Panc1 (cell line): ENCODE measurements at places on chromosomes 16 and 17. TPM values are rescaled to one million over a fixed set of nuclear protein-coding genes. Genes with fewer than 3 reads are reported as not detected.

- DNase-seq, result no peak
These were observed 37.4 kb upstream of the CCL1 start for GRCh38 chr17:34400301-34400931.

DNA sequence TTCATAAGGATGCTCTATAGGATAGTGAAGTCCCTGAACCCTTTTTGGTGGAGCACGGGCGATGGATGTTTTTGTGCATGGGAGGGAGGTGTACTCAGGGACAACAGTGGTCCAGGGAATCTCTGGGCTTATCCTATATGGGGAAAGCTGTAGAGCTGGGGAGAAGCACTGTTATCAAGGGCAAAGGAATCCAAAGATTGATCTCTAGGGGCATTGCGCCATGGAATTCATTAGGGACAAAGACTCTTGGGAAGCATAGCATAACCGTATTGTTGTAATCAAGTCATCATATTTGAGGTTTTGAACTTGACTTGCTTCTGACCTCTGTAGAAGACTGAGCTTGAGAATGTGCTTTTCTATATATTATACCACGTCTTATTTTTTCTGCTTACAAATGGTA is 172.9 kb upstream of the ZFHX3 start:
- no peak for DNase-seq

GRCh38 chr17:3529817-3530741 is 27.5 kb downstream of the TRPV3 start:
- DNase-seq, result no peak

The MRPL12 gene
- 157 TPM for total RNA-seq

DNA sequence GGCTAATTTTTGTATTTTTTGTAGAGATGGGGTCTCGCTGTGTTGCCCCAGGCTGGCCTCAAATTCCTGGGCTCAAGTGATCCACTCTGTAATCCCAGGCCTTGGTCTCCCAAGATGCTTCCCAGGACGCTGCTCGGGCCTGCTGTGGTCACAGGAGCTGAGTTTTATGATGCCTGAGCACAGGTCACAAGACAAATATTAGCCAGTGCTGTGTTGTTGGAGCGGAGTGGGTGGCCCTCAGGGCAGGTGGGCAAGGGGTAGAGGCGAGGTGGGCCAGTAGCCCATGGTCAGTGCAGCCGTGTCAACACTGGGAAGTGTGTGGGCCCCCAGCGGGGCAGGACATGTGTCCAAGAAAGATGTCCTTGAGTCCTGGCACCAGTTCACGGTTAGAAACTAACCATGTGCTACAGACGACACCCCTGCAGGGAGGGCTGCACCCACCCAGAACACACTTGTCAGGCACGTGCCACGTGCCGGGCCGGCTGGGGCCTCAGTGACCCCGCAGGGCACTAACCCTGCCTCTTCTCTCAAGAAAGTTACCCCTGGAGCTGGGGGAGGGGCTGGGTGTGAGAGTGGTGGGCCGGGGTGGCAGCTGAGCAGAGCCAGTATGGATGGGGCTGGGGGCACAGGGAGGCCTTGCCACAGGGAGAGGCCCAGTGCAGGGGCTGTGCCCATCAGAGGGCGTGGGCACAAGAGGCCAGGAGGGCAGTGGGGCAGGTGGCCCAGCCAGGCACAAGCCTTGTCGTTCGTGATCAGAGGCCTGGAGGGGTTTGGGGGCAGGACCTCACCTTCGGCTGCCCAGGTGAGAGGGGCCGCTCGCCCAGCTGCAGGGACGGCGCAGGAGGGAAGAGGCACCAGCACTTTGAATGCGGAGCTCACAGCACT is 103.1 kb upstream of the CHMP6 start:
- DNase-seq, result no peak

The TNFRSF17 gene
- total RNA-seq, result not detected

DNA sequence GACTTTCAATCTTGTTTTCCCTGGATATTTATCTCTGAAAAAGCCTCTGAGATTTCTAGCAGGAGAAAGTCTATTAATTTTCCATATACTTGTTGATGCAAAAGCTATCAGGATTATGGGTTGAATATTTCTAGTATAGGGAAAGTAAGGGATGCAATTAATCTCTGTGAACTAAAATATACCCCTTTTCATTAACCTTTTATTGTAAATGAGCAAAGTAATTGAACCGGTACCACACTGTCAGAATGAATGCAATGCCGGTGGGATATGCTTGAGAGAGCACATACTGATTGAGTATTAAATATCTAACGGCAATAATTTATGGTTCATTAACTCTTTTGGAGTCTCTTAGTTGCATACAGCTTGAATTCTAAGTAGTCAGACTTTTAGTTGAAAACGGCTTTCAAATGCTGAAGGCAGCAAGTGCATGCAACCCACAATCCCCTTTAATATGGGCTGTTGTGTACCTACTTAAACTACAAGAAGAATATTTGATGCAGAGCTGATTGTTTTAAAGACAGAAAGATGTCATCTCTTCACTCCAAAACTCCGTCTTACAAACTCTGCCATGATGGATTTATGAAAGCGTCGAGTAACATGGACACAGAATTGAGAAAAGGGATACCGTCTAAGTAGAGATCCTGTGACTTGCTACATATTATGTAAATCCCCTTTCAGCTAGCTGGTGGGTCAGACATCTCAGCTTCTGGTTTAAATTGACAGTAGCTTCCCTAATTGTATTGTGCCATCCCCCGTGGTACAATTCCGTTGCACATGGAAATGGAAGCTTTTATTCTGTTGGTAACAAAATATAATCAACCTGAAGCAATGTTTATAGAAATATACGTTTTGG is 141.3 kb upstream of the CDH8 start:
- no peak for DNase-seq

- DNase-seq, result no peak
These were observed 9.4 kb downstream of the CCDC182 start for GRCh38 chr17:57735707-57736106.

- DNase-seq, result no peak
These were observed 18.5 kb downstream of the WDR45B start for GRCh38 chr17:82629748-82630147.

DNA sequence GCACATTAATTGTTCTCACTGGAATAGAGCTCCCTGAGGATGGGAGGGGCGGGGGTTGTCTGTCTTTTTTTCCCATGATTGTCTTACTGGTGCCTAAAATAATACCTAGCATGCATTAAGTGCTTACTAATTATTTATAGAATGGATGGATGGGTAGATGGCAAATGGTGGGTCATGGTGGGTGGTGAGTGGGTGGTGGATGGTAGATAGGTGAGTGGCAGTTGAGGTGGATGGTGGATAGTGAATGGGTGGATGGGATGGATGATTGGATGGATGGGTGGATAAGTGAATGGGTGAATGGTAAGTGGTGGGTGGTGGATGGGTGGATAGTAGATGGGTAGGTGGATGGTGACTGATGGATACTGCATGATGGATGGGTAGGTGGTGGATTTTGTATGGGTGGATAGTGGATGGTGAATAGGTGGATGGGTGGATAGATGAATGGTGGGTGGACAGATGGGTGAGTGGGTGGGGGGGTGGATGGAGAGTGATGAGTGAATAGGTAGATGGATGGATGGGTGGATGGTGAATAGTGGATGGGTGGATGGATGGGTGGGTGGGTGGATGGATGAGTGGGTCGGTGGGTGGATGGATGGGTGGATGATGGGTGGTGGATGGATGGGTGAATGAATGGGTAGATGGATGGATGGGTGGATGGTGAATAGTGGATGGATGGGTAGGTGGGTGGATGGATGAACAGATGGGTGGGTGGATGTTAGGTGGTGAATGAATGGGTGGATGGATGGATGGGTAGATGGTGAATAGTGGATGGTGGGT is 51.6 kb downstream of the RBFOX3 start:
- no peak for DNase-seq

The TEX19 gene
- total RNA-seq, result 0.21 TPM

- no peak for DNase-seq
These were observed 160.3 kb upstream of the TBX2 start for GRCh38 chr17:61239327-61239726.

- no peak for DNase-seq
These were observed 74.9 kb upstream of the BCAR1 start for GRCh38 chr16:75326333-75326732.

GRCh38 chr16:85863384-85863774 is 35.6 kb upstream of the IRF8 start:
- DNase-seq, result no peak

- no peak for DNase-seq
These were observed 25.0 kb downstream of the RAB11FIP4 start for GRCh38 chr17:31416503-31416923.

GRCh38 chr17:28505986-28506665 is at the start of gene FOXN1:
Gene FOXN1, plus strand, starts transcription at chr17:28506348. Its CDS starts 17,622 bp downstream, at chr17:28523970.
- DNase-seq, result no peak

The PRAC2 gene
- not detected for total RNA-seq

The RRAD gene
- 4.3 TPM for total RNA-seq

- DNase-seq, result no peak
These were observed 15.0 kb upstream of the RGS9 start for GRCh38 chr17:65121916-65122806.

The KRT33A gene
- not detected for total RNA-seq

DNA sequence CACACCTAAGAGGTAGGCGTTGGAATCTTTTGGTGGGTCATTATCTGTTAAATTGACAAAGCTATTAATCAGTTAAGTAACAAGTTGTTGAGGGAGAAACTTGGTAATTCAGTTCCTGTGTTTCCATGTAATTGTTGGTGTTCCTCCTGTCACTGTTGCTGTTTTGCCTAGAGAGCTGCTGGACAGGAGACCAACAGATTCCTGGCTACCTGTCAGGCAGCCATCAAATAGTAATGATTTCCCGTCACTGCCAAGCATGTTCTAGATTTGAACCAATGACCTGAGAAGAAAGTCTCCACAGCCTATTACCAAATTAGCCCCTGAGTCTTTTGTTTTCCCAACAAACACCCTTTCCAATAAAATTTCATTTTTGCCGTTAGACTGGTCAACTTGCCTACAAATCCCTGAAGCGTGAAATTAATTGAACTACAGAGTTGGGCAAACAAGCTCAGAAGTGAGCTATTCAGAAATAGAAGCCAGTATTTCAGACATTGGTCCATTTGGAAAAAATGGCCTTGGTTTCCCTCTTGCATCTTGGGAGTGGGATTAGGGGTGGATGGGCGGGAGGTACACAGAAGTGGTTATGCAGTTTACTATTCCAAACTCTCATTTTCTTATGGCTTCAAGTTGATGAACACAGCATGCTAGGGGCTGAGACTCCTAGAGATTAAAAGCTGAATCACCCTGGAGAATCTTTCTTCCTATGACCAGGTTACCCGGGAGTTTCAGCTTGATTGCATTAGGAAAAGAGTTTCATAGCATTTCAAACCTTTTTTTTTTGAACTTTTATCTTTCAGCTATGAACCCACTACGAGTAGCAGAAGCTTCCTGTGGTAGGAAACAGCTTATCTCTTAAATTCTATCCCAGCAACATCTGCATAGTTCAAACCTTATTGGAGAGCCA is 262.8 kb upstream of the MAF start:
- no peak for DNase-seq

The CYB5D1 gene
- 8.6 TPM for total RNA-seq

DNA sequence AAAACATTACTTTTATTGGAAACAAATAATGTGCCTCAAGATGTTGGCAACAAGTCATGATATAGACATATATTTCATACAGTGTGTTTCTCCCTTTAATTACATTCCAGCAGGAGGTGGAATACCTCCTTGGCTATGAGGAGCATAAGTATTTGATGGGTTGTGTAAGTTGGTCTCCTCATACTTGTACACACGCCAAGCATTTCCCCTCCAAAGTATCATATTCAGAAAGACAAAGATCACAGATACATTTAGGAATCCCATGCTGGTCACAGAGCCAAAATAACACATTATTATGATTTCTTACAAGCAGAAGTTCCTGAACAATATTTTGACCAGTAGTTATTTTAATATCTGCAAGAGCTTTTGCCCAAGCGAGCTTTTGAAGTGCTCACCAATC is 57.8 kb downstream of the WSB1 start:
- no peak for DNase-seq

The PDILT gene
- total RNA-seq, result not detected

- no peak for DNase-seq
These were observed 19.4 kb downstream of the GNGT2 start for GRCh38 chr17:49190932-49191331.

- DNase-seq, result no peak
These were observed 396.2 kb upstream of the KIF2B start for GRCh38 chr17:53426505-53426904.

DNA sequence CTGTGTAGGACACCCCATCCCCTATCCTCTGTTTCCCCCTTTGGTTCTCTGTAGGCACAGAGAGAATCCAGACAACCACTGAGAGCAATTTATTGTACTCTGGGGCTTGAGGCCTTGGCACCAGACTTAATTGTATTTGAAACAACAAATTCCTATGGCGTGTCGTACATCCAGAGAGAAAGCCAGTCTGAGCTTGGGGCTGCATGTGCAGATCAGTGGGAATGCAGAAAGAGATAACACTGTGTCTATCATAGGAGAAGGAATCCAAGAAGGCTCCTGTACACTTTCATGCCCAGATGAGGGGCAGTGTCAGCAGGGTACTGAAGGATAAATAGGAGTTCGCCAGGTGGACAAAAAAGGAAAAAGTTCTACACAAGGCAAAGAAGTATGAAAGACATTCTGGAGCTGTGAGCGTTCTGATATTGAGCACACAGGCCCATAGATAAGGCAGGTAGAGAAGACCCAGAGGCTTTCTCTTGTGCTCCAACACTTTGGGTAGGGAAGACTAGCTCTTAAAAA is 22.0 kb upstream of the IL4R start:
- no peak for DNase-seq

- no peak for DNase-seq
These were observed 103.0 kb downstream of the NPIPB11 start for GRCh38 chr16:29303520-29303919.

GRCh38 chr17:15894258-15894657 is 50.7 kb upstream of the ADORA2B start:
- no peak for DNase-seq

DNA sequence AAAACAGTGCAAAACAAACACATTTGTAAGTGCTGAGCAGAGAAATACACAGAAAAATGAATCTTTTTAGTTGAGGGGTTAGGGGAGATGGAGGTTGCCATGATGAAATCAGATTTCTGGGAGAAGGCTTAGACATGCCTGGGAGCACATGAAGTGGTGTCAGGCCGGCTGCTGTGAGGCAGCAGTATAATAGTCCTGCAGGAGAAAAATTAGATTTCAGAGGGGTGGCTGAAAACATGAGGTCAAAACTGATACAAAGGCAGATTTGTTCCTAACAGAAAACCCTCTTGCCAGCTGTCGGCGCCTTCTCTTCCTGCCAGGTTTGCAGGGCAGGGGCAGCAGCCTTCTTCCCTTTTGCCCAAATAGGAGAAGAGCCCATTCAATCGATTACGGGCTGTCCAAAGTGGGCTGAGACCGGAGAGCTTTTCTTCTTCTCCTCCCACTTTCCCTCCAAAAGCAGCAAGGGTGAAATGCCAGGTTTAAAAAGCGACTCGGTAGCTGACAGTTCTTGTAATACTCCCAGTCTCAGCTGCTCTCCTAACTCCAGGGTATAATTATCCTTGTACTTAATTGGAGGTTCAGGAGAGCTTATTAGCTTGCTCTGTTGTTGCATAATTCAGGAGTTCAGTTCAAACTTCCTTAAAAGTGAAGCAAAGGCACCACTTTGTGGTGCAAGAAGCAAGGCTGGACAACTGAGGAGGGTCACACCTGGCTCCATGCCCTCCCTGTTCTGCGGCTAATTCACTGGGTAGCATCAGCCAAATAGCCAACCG is 80.0 kb downstream of the PCTP start:
- DNase-seq, result no peak

- no peak for DNase-seq
These were observed 5.2 kb downstream of the ITPRIPL2 start for GRCh38 chr16:19118938-19119431.

The SULT1A2 gene
- total RNA-seq, result not detected

The CYBA gene
- total RNA-seq, result 233 TPM
